ENCODE measurements at places on chromosomes 4 and X.

DNA sequence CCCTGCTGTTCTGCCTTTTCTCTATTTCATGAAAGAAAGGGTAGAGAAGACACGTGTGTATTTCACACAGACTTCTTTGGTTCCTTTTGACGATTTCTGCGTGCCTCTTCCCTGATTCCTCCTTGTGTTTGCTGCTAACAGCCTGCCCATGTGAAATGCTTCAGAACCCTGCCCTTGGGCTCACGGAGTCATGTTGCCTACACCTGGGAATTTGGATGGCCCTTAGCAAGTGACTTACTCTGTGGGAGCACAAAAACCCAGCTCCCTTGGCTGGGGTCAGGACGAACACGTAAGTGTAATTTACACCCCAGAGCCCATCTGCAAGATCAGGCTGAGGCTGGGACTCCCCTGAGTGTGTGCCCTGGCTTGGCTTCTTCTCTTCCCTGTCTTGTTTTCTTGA, 220.3 kb upstream of the BCOR start:
- DNase-seq = no peak

DNA sequence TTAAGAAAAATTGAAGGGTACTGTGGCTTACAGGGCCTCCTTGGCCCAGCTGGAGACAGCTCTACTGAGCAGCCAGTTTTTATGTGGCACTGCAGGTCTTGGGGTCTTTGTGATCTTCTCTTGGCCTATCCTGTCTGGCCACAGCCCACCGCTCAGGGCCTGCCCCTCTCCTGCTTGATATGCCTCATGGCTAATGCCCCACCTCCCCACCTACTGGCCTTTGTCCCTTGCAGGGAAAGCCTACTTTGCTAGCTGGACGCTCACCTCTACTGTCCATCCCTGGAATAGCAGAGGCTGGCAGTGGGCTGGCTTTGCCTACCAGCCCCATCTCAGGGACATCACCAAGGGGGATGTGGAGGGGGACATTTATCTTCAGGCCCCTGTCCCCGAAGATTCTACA, 134.1 kb downstream of the PJA1 start:
- DNase-seq = no peak

- DNase-seq = no peak
Measured at GRCh38 chr4:129231945-129232588, 136.1 kb downstream of the C4orf33 start.

DNA sequence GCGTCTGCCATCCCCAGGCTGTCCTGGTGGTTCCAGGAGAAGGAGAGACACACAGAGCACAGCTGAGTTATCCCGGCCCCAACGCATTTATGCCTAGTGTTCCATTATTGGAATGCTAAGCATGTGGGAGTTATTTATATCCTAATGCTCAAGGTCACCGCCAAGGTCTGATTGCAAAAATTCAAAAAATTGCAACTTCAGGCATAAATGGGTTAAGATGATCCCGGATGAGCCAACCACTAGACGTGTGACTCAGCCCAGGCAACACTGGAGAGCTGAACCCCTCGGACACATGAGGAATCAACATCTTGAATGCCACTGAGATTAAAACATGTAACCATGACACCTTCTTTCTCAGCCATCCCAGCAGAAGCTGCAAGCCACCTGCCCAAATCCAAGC, 3.8 kb upstream of the ZCCHC4 start:
- no peak for DNase-seq

GRCh38 chr4:166140951-166141350, 267.9 kb downstream of the TLL1 start:
- DNase-seq = no peak

GRCh38 chr4:78512357-78512920, 39.1 kb upstream of the ANXA3 start:
- DNase-seq = no peak

Data from CD4-positive, alpha-beta T cell (primary cell).